M059J (cell line): ENCODE measurements at places on chromosomes 12 and 14. TPM values are rescaled to one million over a fixed set of nuclear protein-coding genes. Genes with fewer than 3 reads are reported as not detected.

DNA sequence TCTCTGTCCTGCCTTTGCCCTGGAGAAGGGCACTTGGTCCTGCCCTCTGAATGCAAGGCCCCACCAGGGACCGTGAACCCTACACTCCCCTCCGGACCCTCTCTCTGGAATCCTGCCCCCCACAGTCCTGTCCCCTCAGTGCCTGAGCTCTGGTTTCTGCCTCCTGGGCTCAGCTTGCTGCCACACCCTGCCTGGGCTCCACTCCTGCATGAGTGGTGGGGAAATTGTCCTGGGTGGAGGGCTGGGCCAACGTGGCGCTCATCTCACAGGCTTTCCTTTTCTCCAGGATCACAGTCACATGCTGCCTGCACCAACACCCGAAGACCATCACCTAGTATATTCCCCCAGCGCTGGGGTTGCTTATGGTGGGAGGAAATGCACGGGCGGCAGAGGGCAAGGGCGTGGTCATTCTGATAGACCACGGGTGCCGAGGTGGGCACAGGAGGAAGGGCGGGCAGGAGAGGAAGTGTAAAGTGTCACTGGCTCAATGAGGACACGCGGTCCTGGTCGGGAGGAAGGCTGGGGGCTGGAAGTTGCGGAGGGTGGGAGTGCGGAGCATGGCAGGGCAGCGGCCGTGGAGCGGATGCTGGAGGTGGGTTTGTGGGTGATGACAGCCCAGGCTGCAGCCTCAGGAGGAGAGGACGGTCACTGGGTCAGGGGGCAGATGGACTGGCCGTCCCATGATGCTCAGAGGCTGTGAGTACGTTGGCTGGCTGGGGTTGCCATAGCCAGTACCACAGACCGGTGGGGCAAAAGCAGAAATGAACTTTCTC lies 99.5 kb downstream of the KIF26A start:
- DNase-seq, result no peak

FZD10 gene
- not detected in 2 replicates for total RNA-seq

NUP37 gene
- total RNA-seq, result 91.3 and 96.3 TPM in 2 replicates

GRCh38 chr12:91219919-91220318 lies 37.3 kb upstream of the DCN start:
- DNase-seq, result no peak

AQP2 gene
- total RNA-seq, result not detected in 2 replicates

DNA sequence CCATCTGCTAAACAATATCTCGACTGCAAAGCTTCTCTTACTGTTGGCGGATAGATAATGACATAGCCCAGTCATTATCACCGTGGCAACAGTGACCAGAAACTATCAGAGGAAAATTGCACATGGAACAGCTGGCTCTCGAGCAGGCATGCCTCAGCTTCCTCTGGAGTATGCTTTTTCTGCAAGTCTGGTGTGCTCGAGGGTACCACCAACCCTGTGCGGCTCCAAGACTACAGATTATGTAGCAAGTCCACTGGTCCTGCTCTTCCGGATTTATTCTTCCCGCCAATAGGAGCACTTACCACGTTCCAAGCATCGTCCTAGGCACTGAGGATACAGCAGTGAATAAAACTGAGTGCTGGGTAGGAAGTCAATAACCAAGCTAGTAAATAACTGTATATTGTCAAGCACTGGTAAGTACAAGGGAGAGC lies 1.4 kb upstream of the GLRX5 start:
- peak; percentile 54 for DNase-seq

PTMS gene
- total RNA-seq, result 136 and 216 TPM in 2 replicates

AMHR2 gene
- total RNA-seq, result not detected in 2 replicates

MANSC4 gene
- not detected in 2 replicates for total RNA-seq

TMEM30B gene
- not detected in 2 replicates for total RNA-seq

- no peak for DNase-seq
These were observed 3.5 kb downstream of the OAS3 start for GRCh38 chr12:112941528-112942335.

TRPV4 gene
- total RNA-seq, result 0.44 and 0.81 TPM in 2 replicates

GRCh38 chr12:71942703-71943102 lies 4.1 kb downstream of the TPH2 start:
- no peak for DNase-seq

- no peak for DNase-seq
These were observed 418 bp downstream of the AMN1 start for GRCh38 chr12:31728289-31728916.

EPYC gene
- total RNA-seq, result 0.17 TPM in 1 of 2 replicates, not detected in the other

DNA sequence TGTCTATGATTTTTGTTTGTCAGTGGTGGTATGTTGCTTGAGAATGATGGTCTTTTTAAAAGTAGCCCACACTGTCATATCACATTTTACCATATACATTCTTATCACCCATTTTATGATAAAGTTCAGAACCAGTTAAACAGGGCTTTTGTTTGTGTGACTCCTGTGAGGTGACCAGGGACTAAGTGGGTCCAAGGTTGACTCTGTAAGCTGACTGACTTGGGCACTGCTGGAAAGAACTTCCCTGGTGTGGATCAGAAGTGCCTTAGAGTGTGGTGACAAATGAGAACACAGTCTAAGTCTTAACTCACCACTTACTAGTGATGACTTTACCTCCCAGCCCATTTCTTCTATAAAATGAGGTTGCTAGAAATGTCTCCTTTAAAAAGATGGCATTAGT lies 52.6 kb downstream of the VRK1 start:
- no peak for DNase-seq

DNA sequence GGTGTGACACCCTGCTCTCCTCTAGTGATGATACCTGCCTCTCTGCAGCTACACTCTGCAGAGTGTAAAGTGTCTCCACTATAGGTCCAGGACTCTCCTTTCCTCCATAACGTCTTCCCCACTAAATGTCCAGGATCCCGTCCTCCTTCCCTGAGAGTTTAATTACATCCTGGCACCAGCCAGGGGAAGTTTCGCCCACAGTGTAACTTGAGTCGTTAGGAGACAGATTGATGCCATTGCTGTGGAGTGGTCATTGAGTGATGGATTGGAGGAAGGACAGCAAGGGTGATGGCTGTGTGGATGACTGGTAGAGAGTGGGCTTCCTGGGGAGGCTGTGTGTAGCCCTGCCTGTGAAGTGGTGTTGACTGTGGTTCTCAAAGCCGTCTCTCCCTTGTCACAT lies 84.0 kb upstream of the TMEM132D start:
- DNase-seq, result no peak

GRCh38 chr14:52399921-52400595 lies 85.9 kb downstream of the PTGER2 start:
- DNase-seq, result peak; percentile 17

GRCh38 chr12:47824198-47824597 lies 4.5 kb upstream of the HDAC7 start:
- no peak for DNase-seq

- DNase-seq, result no peak
These were observed 84.9 kb upstream of the FOXG1 start for GRCh38 chr14:28681681-28682080.

DNA sequence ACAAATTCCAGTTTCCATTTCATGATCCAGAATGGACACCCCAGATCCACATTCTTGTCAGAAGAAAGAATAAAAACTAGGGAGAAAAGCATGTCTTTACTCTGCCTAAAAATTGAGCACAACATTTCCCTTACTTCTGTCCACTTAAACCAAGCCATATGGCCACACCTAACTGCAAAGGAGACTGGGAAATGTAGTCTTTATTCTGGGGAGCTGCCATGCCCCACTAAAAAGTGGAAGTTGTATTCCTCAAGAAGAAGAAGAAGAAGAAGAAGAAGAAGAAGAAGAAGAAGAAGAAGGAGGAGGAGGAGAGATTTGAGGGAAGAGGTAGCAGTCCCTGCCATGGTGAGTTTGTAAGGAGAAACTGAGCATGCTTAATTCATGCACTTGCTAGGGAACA lies 84.5 kb downstream of the GPR65 start:
- DNase-seq, result no peak

- no peak for DNase-seq
These were observed 538.2 kb upstream of the TMEM132C start for GRCh38 chr12:127728729-127729128.

GRCh38 chr14:75978249-75978731 lies 3.5 kb downstream of the TGFB3 start:
- DNase-seq, result no peak

GRCh38 chr14:90521084-90521929 lies 124.5 kb downstream of the CALM1 start:
- DNase-seq, result peak; percentile 66

DNA sequence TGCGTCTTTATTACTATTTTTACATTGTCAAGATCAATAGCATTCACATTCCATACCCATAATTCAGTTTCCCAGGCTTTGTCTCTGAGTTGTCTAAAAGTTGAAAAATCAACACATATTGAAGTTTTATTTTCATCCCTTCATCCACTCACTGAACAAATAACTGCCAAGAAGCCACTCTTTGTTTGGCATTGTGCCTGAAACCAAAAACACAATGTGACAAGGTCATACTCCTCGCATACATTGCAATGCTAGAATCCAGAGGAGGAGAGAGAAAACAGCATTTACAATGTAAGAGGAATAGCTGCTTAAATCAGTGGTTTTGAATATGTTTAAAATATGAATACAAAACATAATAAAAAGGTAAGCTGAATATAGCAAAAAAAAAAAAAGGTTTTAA lies 71.8 kb downstream of the CCDC60 start:
- DNase-seq, result no peak

HOXC10 gene
- 15.0 and 15.3 TPM in 2 replicates for total RNA-seq
